ENCODE measurements at places on chromosomes 5 and 9. TPM values are rescaled to one million over a fixed set of nuclear protein-coding genes. Genes with fewer than 3 reads are reported as not detected.

GRCh38 chr5:121913418-121913817, 48.4 kb upstream of the SRFBP1 start:
- DNase-seq, result no peak

DNA sequence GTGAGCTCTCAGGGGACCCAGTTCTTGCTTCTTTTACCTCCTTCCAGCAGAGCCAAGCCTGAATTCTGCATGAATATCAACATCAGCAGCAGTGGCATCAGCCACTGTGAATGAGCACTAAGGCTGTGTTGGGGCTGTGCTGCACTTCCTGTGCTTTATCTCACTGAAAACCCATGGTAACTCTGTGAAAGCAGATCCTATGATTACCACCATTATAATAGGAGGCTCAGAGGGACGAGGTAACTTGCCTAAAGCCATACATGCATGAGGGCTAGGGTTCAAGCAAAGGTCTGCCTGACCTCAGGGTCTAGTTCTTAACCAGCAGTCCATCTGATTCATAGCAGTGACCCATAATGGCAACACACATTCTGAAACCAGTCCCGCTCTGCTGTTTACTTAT, 60.5 kb upstream of the RAPGEF1 start:
- no peak for DNase-seq

Gene FOXD4
- 0.16 TPM for polyA plus RNA-seq

DNA sequence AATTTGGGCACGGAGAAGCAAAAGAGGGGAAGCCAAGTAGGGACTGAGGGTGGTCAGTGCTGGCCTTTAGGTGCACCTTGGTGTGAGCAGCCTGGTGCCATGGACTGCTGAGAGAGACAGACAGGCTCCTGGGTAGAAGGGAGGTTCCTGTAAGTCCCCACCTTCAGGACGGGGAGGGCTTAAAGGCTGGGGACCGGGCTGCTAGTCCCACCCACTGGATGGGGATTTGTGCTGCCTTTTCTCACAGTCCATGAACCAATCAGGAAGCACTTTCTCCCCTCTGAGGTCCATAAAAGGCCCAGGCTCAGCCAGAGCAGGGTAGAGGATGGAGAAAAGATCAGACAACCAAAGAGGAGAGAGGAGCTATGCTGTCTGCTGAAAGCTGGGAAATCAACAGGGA, 15.2 kb downstream of the CDC25C start:
- DNase-seq, result no peak

- no peak for DNase-seq
Observed at GRCh38 chr5:138901716-138902115, 26.6 kb upstream of the LRRTM2 start.
